ENCODE measurements at places on chromosomes 16 and 17. TPM values are rescaled to one million over a fixed set of nuclear protein-coding genes. Genes with fewer than 3 reads are reported as not detected.

The CCL1 gene
- not detected for total RNA-seq

The PLEKHH3 gene
- 26.9 TPM for total RNA-seq

The EPX gene
- not detected for total RNA-seq

The CACNG3 gene
- total RNA-seq: not detected

The HSD17B2 gene
- 63.7 TPM for total RNA-seq

The ZNF689 gene
- total RNA-seq: 2.6 TPM

The CTRB2 gene
- total RNA-seq: not detected

The ACLY gene
- total RNA-seq: 121 TPM

- no peak for DNase-seq
These were observed 9.2 kb upstream of the DPEP3 start for GRCh38 chr16:67989322-67990017.

DNA sequence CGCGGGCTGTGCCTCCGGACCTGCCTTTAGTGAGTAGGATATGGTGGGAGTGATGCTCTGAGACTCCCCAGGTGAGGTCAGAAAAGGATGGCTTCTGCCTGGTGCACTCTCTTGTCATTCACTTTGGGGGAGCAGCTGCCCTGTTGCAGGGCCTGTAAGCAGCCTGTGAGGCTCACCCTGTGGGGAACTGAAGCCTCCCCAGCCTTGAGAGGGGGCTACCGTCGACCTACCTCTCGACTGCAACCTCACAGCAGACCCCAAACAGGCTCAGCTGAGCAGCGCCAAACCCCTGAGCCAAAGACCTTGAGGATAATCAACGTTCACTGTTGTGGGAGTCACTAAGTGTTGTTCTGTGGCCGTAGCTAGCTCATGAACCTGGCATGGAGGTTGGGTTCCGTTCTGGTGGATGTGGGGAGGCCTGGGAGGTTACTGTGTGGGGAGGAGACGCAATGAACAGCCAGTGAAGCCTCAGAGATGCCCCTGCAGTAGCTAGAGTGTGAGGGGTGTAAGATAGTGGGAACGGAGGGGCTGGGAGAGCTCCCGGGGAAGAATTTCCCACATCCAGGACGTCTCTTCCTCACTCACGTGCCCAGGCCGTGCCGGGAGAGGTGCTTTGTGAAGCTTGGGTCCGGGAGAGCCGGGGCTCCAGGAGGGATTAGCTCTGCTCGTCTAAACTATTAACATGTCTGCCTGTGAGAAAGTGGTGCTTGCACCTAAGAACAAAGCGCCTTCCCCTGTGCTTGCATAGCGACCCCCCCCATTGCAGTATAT, 38.8 kb downstream of the METRNL start:
- DNase-seq: no peak

- DNase-seq: no peak
These were observed 38.0 kb downstream of the ARHGAP17 start for GRCh38 chr16:24976971-24977677.

GRCh38 chr16:4011225-4011939, 104.9 kb downstream of the ADCY9 start:
- DNase-seq: no peak

DNA sequence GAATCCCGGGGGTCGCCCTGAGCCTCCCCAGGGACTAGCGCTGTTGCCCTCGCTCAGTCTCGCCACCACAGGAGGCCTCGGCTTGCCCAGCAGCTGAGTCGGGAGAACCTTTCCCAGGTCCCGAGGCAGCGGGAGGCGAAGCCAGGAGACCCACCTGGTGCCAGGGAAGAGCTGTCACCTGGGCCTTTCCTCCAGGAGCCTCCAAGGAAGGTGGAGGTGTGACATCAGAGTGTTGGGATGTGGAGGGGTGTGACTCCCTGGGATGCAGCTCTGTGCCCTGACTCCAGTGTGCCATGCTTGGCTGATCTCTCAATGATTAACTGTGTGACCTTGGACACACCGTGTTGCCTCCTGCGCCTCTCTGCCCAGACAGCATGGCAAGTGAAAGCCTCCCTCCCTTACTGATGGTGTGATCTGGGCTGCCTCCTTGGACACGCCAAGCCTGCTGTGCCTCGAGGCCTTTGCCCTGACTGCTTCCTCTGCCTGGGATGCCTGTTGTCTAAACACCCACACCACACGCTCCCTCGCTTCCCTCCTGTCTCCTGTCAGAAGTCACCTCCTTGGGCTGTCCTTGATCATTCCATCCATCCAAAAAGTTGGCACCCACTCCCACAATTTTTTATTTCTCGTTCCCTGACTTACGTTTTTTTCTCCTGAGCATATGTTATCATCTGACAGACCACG, 88.0 kb downstream of the CMIP start:
- no peak for DNase-seq

DNA sequence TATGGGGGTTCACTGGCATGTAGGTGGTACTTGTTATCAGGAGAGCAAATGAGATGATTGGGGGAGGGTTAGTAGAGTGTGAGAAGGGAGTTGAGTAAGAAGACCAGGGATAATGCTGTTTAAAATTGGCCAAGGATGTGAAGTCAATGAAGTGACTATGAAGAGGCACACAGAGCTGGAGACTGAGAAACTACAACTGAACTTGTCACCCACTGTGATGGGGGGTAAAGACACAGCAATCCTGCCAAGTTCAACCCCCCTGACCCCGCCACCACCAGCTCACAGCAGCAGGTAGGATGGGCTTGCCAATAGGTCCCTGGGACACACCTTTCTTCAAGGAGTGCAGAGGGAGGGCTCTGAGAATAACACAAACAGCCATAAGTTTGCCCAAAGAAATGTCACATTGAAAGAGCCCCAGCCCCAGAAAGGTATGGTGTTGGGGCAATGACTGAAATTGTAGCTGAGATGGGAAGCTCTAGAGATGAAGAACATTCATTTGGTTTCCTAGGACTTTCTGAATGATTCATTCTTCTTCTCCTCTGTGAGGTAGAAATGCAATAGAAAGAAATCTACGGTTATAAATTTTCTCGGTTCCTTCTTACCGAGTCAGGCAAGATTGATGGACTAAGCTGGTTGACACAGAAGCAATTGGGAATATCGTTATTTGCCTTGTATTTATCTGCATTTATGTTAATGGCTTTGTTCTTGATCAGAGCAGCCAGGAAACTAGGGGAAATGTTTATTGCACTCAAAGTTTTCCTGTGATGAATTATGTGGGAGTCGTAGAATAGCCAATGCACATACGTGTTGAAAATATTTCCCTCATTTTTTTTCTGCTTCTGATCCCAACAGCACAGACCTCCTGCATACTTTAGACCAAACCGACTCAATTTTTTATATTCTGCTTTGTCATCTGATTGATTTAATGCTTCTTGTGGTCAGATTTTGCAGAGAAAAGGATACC, 595.2 kb upstream of the CDH11 start:
- DNase-seq: no peak

DNA sequence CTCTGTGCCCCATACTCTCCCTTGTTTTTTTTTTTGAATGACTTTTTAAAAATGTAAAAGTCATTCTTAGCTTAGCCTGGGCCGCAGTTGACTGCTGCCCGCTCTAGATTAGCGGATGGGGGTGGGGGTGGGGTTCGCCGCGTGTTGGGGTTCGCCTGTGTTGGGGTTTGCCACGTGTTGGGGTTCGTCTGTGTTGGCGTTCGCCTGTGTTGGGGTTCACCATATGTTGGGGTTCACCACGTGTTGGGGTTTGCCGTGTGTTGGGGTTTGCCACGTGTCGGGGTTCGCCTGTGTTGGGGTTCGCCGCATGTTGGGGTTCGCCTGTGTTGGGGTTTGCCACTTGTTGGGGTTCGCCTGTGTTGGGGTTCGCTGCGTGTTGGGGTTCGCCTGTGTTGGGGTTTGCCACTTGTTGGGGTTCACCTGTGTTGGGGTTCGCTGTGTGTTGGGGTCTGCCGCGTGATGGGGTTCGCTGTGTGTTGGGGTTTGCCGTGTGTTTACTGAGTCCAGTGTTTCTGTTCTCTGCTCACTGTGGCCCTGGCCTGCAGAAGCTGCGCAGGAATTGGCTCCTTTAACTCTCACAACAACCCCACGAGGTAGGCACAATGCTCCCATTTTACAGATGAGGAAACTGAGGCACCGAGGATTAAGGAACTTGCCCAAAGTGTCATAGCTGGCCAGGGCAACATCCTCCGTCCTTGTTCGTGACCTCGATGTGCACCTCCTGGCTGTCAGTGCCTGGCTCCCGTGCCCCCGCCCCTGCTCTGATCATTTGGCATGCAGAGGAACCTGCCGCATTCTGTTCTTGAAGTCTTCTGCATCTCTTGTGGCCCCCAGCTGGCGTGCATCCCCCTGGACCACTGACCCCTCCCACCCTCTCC, 96.6 kb upstream of the CIBAR2 start:
- DNase-seq: no peak

DNA sequence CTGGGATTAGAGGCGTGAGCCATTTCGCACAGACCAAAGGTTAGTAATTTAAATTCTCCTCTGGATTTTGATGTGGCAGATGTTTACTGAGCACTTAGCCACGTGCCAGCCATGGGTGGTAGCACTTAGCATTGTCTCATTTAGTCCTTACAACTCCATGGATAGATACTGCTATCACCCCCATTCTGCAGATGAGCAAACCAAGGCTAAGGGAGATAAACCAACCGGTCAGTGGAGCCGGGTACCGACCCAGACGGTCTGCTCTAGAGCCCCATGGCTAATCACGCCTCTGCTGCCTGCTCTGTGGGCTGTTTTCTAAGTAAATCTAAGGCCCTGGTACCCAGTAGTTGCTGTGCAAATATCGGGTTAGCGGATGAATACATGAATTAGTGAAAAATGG, 12.6 kb upstream of the ADGRG1 start:
- no peak for DNase-seq

DNA sequence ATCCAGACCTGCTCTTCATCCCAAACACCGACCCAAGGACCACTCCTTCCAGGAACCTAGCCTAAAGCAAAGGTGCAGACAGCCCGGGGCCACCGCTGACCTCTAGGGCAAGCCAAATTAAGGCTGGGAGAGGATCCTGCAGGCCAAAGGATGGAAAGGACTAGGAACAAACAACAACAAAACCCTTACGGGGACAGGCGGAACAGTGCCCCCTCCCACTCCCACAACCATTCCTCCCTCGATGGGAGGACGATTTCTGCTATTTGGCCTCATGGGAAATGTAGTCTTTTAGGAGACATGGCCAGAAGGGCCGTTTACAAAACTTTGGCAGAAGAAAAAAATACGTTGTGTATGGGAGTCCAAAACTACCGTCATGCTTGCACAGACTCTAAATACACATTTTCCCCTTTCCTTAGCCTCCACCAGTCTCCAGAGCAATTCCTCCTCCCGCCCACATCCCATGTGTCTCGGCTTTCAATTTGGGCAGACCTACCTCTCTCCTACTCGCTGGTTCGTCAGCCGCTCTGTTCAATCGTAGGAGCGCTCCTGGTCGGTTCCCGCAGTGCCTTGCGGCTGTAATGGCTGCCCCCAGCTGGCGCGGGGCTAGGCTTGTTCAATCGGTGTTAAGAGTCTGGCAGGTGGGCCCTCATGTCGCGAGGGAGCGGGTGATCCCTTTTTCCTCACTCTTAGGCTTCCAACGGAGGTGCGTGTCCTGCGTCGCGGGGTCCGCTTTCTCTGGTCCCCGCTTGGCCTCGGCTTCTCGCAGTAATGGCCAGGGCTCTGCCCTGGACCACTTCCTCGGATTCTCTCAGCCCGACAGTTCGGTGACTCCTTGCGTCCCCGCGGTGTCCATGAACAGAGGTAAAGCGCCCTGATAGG, at the start of gene ERAL1:
Gene ERAL1, plus strand, starts transcription at position 560 of the 879 bp plus-strand sequence. Its CDS starts 19 bp downstream, at position 579.
- DNase-seq: peak; percentile 84

DNA sequence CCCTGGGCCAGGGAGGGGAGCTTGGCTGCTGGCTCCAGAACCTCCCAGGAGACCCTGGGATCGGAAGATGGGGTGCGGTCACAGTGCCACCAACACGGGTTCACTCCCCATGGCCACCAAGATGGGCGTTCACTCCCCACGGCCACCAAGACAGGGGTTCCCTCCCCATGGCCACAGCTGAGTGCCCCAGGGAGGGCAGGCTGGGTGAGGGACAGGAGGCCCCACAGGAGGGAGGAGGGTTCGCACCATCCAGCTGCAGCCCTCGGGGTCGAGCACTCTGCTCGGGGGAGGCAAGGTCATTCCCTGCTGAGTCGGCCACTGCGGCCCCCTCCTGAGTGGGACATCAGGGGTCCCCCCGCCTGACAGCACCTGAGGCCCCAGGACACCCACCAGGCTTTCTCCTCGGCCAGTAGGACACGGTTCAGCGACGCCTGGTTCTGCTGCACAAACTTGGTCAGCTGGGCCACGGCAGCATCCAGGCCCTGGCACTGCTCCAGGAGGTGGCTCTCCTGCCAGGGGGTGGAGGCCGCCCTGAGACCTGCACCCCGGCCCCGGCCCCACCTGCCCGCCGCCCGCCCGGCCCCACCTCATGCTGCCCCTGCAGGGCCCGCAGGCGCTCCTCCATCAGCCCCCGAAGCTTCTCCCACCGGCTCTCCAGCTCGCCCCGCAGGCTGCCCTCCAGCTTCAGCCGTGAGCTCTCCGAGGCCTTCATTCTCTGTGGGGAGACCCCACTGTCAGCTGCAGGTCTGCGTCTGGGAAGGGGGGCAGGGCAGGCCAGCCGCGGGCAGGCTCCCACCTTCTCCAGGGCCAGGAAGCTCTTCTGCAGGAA, 5.9 kb downstream of the CCDC154 start:
- DNase-seq: no peak

DNA sequence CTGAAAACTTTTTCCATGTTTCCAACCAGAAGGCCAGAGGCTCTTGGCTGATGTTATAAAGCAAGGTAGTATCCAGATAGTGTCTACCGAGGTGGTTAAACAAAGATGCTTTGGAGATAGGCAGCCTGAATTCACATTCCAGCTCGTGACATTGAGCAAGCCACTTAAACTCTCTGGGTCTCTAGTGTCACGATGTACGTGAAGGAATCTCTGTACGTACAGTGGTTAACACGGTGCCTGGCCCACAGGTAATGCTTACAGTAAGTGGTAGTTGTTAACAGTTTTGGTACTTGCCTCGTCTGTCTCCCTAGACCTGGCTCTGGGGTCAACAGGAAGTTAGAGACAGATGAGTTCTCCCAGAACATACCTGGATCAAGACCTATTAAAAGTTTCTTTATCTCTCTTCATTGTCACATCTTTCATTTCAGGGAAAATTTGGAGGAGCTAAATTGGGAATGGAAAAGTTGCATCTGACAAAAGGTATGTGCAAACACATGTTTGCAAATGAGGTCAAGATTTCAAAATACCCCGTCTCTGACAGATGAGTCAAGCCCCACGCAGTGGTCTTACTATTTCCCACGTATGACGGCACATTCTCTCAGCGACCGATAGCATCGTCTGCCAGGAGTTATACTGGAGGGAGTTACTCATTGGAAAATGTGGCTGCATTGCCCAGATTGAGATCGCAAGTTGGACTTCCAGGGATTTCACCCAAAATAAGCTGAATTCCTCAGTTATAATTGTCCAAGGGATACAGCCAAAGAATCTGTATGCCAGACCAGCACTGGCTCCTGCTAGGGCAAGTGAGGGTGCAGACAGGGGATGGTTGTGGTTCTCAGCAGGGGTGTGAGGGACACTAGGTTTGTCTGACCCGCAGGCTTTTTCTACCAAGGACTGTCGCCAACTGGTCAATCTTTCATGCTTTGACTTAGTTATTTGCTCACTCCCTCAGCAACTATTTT, 18.9 kb upstream of the MYH10 start:
- DNase-seq: no peak
